NCI-H1417 treated with DMSO at 0.1 percent for 48 hours (cell line): ENCODE measurements at places on chromosomes 12 and 14.

GRCh38 chr12:48302161-48302911 lies 48.4 kb downstream of the ZNF641 start:
- DNase-seq: no peak

DNA sequence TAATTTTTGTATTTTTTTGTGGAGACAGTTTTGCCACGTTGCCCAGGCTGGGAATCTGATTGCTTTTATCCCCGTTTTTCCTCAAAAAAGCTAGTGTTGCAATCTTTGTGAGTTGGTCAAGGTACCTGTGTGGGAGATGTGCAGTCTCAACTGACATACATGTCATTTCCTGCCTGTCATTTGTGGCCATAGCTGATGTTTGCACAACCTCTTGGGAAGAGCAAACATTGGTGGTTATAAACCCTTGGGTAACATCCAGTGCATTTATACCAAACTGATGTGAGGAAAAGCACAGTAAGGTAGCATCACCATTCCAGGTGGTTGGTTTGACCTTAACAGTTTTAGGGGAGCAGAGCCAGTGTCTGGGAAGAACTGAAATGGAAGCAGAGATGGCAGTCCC lies 54.7 kb downstream of the ATG14 start:
- DNase-seq: no peak

DNA sequence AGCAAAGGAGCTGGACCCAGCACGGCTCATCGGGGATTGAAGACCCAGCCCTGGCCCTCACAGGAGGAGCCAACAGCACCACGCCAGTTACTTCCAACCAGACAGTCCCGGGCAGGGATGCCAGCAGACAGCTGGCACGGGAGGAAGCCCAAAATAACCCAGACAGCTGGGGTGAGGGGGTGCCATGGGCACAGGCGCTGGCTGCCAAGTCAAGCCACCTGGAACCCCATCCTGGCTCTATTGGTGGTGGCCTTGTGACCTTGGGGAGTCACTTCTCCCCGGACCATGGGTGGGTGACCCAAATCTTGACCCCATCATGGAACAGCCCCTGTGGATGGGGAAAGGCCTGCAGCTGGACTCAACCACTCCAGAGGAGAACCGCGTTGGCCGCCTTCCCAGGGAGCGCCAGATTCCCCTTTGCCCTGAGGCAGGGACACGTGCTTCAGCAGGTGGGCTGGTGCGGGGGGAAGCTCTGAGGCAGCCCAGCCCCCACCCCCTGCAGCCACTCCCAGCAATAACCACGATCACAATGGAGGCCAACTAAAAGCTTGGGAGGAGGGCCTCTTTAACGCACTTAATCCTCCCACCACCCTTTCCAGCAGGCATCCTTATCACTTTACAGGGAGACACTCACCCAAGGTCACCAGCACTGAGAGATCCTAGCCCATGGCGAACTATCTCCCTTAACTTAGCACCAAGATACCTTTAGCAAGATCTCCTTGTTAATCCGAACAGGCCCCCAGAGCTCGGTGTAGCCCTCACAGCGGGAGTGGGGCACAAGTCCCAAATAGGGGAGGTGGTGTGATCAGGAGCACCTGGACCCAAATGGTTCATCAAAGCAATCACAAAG lies 4.7 kb upstream of the RHOF start:
- DNase-seq: peak; percentile 46

GRCh38 chr12:53097207-53097563 lies 282 bp upstream of the IGFBP6 start:
- no peak for DNase-seq

- DNase-seq: no peak
Measured at GRCh38 chr14:99484106-99484505, 2.9 kb downstream of the CCNK start.

- DNase-seq: no peak
Measured at GRCh38 chr12:91059211-91059610, 1.4 kb upstream of the KERA start.

GRCh38 chr12:116922194-116922897 lies 11.6 kb downstream of the FBXW8 start:
- DNase-seq: no peak

GRCh38 chr12:49428793-49429192 lies 61.5 kb downstream of the SPATS2 start:
- no peak for DNase-seq

DNA sequence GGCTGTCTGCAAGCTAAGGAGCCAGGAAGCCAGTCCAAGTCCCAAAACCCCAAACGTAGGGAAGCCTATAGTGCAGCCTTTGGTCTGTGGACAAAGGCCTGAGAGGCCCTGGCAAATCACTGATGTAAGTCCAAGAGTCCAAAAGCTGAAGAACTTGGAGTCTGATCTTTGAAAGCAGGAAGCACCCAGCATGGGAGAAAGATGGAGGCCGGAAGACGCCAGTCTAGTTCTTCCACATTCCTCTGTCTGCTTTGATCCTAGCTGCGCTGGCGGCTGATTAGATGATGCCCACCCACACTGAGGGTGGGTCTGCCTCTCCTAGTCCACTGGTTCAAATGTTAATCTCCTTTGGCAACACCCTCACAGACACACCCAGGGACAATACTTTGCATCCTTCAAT lies 58.5 kb downstream of the CAPS2 start:
- no peak for DNase-seq

DNA sequence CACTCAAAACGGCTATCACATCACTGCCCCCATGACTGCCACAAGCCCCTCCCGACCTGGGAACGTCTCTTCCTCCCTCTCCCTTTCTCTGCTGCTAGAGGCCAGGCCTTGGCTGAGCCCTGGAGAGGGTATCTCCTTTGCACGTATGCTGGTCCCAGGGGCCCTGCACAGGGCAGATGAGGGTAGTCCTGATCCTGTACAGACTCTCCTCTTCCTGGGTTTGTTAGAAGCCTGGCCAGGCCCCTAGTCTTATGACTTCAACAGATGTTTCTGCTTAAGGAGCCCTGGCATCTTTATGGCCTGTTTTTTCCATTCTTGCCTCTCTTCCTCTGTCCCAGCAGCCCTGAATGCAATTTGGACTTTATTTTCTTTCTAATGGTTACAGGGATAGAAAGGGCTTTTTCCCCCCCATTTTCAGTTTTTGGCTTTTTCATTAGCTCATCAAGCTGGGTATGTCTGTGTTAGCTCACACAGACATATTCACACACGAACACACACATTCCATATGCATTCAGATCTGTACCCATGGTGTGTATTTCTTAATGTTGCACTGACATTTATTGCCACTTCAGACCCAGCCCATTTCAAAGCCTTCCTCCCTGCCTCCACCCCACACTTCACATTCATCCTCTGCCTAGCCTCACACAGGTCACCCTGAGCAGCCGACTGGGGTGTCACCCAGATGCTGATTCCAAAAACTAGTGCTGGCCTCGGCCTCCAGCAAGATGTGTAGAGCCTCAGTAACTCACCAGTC lies 203.2 kb downstream of the ZFP36L1 start:
- DNase-seq: no peak

DNA sequence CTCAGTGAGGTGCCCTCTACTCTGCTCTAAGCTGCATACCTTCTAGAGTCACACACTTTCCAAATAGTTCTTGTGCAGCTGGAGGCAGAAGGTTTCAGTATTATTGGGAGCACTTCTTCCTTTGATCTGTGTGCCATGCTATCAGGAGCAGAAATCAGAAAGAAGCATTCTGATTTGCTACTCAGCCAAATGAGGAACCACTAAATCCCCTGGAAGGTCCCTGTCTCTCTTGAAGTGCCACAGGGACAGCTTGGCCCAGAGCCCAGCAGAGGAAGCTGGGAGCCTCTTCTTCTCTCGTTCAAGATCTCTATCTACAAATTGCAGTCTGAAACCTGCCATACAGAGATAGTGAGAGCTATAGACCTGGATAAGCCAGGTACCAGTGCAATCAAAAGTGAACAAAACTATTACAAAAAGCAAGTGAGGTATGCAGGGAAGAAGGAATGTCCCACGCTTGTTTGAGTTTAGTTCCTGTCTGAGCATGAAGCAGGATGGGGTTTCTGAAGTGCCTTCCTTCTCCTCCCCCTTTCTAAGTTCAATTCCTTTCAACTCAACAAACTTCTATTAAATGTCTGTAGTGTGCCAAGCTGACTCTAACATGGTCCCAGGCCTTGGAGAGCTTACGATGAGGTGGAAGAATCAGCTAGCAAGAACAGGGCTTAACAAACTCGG lies 100.9 kb upstream of the PARP11 start:
- no peak for DNase-seq

DNA sequence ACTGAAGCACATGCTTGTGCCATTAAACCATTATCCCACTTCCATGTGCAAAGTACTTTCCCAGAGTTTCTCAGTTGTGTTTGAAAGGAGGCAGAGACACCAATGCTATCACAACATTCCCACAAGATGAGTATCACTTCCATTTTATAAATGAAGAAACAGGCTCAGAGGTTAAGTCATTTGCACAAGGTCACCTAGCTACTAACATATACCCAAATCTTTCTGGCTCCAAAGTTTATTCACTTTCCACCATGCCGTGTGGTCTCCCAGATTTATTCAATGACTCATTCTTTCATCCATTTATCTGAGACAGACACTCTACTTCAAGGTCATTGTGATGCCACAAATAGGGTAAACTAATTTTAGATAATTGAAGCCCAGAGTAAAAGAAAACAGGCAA lies 9.4 kb downstream of the ART4 start:
- no peak for DNase-seq

DNA sequence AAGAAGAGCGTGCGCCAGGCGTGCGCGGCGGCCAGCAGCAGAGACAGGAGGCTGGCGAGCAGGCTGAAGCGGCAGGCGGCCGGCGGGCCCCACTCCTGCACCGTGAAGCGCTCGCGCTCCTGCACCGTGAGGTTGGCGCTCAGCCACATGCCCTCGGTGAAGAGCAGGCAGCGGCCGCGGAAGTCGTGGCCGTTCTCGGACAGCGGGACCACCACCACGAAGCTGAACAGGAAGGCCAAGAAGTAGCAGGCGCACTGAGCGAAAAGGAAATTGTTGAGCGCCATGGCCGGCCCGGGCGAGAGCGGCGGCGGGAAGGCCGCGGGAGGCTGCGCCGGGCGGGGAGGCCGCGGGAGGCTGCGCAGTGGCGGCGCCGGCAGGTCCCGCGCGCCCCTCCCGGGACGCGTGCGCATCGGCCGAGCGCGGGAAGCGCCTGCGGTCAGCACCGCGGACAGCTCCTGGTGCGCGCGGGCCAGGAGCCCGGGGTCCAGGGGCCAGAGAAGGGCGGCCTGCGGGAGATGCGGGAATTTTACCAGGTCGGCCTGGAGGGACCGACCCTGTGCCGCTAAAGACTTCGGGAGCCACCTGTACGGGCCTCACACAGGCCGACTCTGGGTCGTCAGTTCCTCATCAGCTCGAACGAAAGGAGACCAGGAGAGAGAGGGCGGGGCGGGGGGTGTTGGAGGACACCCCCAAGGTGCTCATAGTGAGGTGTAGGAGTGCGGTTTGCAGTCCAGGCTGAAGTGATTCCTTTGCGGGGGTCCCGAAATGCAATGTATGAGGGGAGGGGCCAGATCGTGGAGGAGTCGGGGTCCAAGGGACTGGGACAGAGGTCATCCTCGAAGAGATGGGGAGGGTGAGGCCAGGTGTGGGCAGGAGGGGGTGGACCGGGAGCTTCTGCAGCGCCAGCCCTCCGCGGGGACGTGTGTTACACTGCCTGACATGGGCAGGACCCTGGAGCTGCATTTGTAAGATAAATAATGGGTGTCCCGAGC lies at the start of gene TMEM179:
Gene TMEM179, minus strand, starts transcription at position 315 of the 992 bp plus-strand sequence. Its CDS starts 31 bp downstream, at position 284.
- DNase-seq: peak; percentile 34

- DNase-seq: no peak
Measured at GRCh38 chr12:48175613-48176416, 7.6 kb upstream of the CCDC184 start.
